ENCODE measurements at places on chromosomes 11 and 22. TPM values are rescaled to one million over a fixed set of nuclear protein-coding genes. Genes with fewer than 3 reads are reported as not detected.

DNA sequence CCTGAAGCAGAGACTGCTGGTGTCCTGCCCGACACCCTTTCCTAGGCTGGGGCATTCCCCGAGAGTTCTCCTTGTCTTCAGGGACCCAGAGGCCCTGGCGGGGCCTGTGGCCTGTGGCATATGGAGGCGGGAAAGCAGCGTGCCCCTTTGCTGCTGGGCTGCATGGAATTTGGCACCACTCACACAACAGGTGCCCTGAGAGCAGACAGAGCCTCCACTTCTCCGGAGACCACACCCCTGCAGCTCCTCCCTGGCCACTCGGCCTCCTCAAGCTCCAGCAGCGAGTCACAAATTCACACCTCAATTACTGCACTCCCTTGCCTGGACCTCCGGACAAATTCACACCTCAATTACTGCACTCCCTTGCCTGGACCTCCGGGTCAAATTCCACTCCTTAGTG lies 1375.2 kb downstream of the TBC1D22A start:
- DNase-seq, result no peak

DNA sequence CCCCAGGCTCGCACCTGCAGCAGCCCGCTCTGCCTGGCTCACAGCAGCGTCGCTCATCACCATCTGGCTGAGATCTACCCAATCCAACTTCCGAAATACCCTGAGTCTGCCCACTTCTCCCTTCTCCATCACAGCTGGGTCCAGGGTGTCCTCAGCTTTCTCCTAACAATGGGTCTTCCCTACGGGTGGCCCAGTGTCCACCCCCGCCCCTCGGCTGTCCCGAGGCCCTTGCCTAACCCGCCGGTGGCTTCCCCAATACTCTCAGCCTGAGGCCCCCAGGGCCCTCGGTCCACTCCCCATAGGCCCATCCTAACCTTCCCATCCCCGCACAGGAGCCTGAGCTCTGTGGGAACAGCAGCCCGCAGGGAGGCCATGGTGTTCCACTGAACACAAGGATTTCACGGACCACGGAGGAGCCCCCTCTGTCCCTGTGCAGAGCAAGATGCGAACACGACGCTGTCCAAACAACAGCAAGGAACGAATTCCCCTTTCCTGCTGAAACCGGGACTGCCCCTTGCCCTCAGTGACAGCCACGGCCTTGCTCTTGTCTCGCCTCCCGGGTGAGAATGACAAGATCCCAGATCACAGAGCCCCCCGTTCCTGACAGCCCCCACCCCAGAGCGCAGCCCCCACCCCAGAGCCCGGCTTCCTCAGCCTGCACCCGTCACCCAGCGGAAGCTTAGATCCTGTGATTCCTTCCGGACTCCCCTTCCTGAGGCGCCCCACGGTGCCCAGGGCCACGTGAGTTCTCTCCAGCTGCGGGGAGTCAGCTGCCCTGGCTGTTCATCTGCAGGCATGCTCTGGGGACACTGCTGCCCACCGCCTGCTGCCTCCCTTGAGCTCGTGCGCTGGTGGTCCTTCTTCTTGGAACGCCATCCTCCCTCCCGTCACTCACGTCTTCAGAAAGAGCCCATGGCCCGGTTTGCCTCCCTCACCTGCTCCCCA lies 48.8 kb upstream of the CARS1 start:
- DNase-seq, result no peak

- peak; percentile 9 for DNase-seq
These were observed 35.8 kb downstream of the UVRAG start for GRCh38 chr11:75850787-75851186.

GRCh38 chr22:40023341-40023841 lies 28.6 kb downstream of the FAM83F start:
- no peak for DNase-seq

GRCh38 chr22:33789690-33790253 lies 130.5 kb downstream of the LARGE1 start:
- DNase-seq, result no peak

- DNase-seq, result peak; percentile 5
These were observed 160.5 kb upstream of the TBCEL start for GRCh38 chr11:120863359-120863758.

DNA sequence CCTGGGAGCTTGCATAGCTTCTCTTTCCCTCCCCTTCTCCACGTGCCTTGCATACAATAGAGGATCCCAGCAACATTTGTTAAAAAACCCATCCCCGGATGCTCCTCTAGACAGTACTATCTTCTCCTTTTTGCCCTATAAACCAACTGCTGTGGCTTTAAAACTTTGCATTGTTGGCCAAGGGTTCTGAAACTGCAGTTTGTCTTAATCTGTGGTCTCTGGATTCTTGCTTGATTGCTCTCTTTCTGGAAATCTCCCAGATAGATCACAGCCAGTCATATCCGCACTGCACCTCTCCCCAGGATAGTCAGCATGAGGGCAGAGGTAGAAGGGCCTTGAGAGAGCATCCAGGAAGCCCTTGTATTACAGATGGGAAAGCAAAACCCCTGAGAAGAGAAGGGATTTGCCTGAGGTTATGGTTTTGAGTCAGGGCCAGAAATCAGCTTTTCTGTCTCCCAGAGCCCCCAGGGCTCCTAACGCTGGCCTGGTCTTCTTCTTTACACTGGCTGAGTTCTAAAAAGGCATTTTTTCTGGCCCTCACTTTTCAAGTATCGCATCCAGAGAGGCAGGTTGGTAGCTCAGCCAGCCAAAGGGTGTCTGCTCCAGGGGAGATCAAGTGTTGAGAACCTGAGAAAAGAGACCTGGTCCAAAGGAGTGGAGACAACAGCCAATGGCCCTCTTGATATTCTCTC lies 70.6 kb downstream of the ADM start:
- peak; percentile 97 for DNase-seq

DNA sequence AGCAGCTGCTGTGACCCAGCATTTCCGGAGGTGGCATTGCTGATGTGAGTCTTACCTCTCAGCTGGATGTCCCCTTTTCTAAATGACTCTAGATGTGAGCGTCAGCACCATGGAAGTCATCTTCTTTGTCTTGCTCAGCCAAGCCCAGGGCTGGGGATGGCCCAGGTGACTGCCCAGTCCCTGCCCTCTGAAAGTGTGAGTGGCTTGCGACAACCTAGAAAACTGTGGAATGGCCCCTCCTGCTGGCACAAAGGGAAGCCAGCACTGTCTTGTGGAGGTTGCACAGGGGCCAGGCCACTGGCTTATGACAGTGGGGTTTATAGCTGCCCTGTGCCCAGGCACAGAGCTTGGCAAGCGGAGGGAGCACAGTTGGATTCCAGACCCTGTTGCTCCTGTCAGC lies 6.2 kb downstream of the TUB start:
- no peak for DNase-seq

PACS1 gene
- 16.7 TPM for total RNA-seq

All from RPMI7951 (cell line).